ENCODE measurements at places on chromosomes 16 and 17.

DNA sequence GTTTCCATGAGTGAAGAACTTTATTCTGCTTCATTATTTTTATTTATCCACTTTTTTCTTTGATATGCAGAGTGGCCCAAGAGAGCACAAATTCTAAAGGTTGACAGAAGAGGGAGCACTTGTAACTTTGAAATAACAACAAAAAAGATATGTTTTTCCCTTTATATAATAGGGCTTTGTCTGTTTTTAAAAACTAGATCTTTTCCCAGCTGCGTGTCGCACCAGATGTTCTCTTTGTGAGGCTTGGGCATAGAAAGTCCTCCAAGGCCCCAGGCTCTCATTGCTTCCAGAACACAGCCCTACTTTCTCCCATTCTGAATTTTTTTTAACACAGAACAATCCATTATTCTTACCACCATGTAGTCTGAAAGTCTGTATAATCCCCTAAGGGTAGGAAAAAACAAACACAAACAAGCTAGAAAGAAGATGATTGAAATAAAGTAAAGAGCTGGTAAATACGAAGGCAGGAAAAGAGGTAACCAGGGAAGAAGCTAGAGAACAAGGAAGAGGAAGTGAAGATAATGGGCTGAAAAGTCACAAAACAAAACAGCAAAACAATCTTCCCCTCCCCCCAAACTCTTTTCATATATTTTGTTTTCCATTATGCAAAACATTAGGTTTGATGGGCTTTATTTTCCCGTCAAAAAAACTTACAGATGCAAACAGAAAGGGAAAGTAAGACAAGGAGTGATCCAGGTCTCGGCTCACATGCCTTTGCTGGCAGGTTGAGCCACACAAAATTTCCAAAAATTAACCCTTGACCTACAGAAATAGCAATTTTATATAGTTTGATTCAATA is 160.4 kb downstream of the ABCA8 start:
- no peak for DNase-seq

DNA sequence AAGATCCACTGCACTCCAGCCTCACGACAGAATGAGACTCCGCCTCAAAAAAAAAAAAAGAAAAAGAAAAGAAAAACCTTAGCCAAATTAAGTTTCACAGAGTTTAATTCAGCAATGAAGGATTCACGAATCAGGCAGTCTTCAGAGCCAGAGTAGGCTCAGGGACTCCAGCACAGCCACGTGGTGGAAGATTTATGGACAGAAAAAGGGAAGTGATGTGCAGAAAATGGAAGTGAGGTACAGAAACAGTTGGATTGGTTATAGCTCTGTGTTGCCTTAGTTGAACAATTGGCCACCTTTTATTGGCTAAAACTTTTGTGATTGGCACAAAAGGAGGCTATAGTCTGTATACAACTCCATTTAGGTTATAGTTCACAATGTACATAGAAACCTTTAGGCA is 256.6 kb downstream of the HS3ST3B1 start:
- DNase-seq = no peak

- DNase-seq = no peak
These were observed 2.6 kb downstream of the SPNS3 start for GRCh38 chr17:4436381-4436780.

- peak; percentile 28 for DNase-seq
These were observed 85.2 kb downstream of the GLG1 start for GRCh38 chr16:74521691-74522090.

DNA sequence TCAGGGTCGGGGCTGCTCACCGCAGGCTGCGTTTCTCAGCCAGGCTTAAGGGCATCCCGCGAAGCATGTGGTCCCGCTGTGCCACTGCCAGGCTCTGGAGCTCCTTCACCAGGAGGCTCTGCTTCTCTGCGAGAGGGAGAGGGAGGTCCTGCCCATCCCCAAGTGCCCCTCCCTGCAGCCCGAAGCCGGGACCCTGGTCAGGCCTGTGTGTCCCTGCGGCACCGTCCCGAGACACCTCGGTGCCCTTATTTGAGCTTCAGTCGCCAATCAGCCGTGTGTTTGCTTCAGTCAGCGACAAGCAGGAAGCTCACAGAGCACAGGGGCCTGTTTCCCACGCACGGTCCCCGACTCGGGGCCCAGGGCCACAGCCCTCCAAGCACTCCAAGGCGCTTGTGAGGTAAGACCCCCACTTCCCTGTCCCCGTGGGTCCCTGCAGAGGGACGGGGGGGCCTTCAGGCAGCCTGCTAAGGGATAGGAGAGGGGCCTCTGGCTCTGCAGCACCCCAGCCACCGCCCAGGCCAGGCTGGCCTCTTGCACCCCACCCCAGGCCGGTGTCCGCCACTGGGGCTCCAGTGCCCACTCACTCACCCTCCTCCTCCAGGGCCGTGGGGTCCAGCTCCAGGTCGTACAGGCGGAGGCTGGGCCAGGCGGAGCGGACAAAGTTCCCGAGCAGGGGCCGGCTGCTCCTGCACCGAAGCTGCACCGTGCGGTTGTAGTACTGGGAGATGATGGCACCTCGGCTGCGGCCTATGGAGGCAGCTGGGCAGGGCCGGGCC is 3.2 kb downstream of the TMC6 start:
- no peak for DNase-seq

Measured in fibroblast of skin of abdomen (primary cell).